ENCODE measurements at places on chromosomes 6 and 20.

GRCh38 chr6:150079604-150080003, 10.7 kb upstream of the ULBP3 start:
- no peak for DNase-seq

DNA sequence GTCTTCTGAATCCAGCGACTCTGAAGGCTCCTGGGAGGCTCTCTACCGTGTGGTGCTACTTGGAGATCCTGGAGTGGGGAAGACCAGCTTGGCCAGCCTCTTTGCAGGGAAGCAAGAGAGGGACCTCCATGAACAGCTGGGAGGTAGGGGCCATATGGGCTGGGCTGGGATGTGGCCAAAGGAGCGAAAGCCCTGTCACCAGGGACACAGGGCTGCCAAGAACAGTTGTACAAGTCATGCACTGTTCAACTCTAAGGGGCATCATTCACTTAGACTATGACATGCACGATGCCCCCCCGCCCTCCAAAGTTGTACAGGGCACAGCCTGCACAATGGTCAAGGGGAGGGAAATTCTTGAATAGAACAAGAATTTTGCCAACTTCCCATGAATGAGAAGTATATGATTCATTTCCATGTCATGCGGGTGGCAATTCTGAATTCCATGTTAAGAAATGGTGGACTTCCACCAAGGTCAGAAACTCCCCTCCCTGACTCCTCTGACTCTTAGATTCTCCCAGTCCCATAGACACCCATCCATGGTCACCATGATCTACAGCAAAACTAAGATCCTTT, 1.6 kb downstream of the REM1 start:
- DNase-seq = no peak

DNA sequence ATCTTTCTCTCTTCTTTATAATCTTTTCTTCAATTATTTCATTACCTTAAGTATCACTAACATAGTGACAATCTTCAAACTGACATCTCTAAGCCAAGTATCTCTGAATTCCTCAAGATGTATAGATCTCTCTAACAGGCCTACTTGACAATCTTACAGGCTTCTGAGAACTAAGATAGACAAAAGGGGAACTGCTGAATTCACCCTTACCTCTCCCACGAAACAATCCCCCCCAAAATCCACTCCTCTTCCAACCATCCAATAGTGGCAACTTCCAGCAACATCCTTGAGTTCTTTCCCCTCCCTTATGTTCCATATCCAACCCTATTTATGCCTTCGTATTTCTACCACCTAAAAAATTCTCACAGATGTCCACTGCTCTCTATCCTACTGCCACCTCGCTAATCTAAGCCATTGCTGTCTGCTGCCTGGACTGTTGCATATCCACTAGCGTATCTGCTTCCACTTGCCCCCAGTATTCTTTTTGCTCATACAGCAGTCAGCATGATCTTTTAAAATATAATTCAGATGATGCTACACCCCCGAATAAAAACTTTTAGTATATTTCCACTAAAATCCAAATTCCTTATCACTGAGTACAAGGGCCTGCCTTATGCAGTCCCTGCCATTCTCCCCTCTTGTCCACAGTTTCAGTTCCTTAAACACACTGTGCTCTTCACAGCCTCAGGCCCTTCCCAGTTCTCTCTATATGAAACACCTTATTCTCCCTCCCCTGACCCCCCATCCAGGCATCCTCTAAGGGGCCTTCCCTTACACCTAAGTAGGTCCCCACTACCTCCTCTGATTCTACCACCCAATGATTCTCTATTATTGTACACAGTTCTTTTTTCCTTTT, 8.0 kb downstream of the REPS1 start:
- no peak for DNase-seq

DNA sequence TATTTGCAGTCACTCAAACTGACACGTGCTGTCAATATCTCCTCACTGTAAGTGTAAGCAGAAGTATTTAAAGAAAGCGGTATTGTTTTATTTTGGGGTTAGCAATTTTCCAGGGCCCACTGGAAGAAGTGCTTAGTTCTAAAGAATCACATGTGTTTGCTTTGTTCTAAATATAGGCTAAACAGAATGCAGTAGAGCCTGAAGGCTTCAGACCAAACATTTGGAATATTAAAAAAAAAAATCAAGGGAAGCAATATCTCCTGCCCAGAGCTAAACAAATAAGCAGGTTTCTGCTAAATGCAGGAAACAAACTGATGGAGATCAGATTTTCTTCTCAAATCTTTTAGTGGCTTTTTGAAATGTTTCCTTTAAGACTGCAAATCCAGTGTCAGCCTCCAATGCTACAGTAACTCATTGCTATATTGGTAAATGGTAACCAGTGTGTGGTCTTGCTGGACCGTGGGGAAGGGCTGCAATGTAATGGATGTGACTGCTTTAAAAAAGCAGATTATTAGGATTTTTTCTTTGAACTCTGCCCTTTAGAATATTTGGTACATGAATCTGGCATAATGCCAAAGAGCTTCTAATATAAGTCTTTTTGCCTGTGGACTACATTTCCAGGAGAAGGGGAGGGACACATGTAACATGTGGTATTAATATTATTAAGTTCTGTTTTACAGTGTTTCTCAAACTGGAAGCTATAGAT, 317.1 kb upstream of the FERMT1 start:
- DNase-seq = no peak

- no peak for DNase-seq
These were observed 8.3 kb upstream of the NPEPL1 start for GRCh38 chr20:58684291-58684690.

DNA sequence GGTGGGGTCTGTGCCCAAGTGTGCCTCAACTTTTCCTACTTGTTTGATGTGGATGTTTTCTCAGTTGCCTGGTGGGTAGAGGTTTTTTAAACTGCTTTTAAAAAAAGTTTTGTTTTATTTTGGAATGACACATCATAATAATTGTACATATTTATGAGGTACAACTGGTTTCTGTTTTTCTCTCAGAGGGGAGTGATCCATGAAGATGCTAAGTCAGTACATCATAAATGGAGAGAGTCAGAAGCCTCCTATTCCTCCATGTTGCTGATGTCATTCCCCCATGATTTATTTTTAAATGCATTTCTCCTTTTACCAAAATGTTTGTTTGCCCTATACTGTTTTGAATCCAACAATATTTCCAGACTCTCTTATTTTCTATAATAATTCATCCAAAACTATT, 77.3 kb upstream of the CLVS2 start:
- no peak for DNase-seq

- DNase-seq = no peak
These were observed 29.2 kb downstream of the SYNJ2 start for GRCh38 chr6:158010591-158011477.

DNA sequence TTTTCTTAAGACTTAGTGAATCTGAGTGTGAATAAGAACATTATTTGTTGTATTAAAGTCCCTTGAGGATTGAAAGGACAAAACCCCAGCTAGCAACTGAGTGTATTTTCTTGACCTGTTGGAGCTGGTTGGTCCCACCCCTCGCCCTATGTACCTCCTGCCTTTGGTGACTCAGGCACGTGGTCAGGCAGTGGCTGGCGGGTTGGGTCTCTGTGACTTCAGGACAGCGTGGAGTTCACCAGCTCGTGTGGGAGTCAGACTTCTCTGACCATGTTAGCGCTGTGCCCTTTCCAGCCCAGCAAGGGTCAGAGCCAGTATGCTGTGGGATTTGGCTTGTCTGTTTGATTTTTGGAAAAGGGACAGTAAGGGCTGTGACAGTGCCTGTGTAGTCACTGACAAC, 93.7 kb downstream of the SSR1 start:
- DNase-seq = no peak

DNA sequence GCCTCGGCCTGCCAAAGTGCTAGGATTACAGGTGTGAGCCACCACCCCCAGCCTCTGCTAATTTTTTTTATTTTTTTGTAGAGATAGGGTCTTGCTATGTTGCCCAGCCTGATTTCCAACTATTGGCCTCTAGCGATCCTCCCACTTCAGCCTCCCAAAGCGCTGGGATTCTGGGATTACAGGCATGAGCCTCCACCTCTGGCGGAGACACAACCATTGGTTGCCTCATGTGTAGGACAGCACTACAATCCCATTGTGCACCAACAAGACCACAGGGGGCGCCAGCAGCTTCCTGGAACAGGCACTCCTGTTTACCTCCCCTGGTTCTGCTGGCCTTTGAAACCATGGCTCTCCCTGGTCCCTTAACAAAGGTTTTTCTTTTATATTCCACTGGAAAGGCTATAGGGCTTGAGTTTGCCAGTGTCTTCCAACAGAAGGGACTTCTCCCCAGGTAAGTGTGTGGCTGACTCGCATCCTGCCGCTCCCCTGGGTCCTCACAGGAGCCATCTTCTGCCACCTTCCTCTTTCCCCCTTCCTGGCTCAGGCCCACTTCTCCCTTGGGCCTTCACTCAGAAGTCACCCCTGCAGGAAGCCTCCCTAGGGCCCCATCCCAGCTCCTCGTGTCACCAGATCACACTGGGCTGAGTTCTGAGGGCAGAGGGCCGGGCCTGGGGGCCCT, 39.2 kb upstream of the TLDC2 start:
- peak; percentile 48 for DNase-seq

- no peak for DNase-seq
These were observed 47.8 kb upstream of the FRMD1 start for GRCh38 chr6:168126566-168127383.

DNA sequence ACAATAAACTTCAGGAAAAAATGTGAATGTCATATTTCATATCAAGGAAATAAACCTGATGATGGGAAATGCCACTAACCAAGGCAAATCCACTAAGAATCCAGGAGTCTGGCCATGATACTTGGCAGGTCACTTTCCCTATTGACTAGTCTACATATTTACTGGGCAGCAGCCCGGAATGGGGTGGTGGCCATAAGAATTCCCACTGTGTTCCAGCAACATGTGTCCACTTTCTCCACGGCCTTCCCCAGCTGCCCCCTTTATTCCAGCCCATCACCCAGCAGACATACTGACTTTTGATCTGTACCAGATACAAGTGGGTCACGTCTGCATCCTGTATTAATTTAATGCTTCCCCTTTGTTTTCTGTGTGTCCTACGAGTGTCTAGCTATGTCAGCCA, 234.5 kb upstream of the PRDM1 start:
- no peak for DNase-seq

DNA sequence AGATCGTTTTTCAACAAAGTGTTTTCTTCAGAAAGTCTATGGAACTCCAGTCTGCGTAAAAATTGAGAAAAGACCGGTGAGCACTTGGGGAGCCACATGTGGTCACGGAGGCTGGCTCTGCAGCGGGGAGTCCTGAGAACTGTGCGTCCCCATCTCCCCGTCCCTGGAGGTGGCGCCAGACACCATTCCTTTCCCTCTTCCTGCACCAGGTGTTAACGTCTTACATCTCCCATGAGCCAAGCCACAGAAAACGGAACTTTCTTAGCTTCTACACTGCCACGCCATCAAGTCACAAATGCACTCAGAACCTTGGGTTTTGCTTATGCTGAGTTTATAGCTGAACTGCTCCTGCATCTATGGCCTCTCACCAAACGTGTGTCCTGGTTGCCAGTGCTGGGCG, 62.6 kb downstream of the GINS1 start:
- peak; percentile 29 for DNase-seq

DNA sequence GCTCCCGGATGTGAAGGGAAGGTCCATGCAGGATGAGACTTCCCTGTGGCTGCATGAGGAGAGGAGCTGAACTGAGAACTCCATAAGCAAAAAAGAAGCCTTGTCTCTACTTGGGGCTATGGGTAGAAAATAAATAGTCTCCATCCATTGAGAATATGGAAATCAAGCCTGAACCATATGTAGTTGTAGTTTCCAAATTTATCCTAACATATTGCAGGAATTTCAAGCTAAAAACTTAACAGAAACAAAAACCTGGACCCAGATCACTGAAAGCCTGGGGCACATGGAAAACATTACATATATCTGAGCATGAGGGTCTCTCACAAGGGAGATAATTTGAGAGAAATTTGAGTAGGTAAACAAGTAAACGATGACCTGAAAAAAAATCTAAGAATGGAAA, 94.9 kb upstream of the C6orf118 start:
- DNase-seq = no peak

DNA sequence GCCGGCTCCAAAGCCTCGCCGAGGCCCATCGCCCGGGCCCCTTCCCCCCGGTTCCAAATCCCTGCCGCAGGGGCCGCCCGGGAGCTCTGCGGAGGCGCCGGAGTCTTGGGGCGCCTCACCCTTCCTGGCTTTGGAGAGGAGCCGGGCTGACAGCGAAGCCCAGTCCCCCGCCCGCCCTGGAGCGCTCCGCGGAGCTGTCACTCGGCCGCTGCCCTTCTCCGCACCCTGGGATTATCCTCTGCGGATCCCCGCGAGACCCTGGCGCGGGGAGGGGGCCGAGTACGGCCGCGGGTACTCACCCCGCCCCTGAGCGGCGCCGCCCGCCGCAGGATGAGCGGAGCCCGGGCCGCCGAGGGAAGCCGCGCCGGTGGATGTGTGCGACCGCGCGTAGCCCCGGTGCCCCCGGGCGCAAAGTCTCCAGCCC, 343 bp downstream of the SNAP91 start:
- peak; percentile 1 for DNase-seq

GRCh38 chr20:14992153-14992552, 654.7 kb upstream of the FLRT3 start:
- DNase-seq = no peak

- DNase-seq = no peak
These were observed 66.8 kb downstream of the TBC1D7 start for GRCh38 chr6:13261464-13261994.

- no peak for DNase-seq
These were observed 28.9 kb downstream of the TPD52L1 start for GRCh38 chr6:125182237-125183008.

GRCh38 chr6:52523378-52524142, 53.3 kb downstream of the TRAM2 start:
- no peak for DNase-seq

- no peak for DNase-seq
These were observed 1.8 kb upstream of the NDUFAF4 start for GRCh38 chr6:96899451-96899998.

- no peak for DNase-seq
These were observed 28.9 kb downstream of the ILRUN start for GRCh38 chr6:34667481-34668238.

DNA sequence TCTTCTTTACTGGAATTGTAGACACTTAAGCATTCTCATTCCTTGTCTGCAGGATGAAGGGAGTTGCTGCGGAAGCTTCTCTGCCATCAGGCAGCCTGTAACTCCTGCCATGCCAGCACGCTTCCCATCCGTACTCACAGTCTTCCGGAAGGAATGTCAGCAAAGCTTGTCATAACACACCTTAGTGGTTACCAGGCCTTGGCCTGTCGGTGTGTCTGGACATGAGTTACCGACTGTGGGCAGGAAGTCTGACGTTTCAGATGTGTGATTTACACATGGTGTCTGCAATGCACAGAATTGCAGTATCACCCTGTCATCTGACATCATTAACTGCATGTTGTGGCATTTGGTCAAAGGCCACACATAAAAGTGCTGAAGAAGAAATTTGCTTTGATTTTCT, 102.2 kb downstream of the SLC24A3 start:
- DNase-seq = no peak
